Natural killer cell (primary cell): ENCODE measurements at places on chromosomes 5 and 9. TPM values are rescaled to one million over a fixed set of nuclear protein-coding genes. Genes with fewer than 3 reads are reported as not detected.

MOB3B gene
- 0.28 TPM for total RNA-seq

GRCh38 chr5:154683101-154683880 is 71.9 kb upstream of the LARP1 start:
- DNase-seq = no peak

FOXD4L5 gene
- total RNA-seq = not detected

DNA sequence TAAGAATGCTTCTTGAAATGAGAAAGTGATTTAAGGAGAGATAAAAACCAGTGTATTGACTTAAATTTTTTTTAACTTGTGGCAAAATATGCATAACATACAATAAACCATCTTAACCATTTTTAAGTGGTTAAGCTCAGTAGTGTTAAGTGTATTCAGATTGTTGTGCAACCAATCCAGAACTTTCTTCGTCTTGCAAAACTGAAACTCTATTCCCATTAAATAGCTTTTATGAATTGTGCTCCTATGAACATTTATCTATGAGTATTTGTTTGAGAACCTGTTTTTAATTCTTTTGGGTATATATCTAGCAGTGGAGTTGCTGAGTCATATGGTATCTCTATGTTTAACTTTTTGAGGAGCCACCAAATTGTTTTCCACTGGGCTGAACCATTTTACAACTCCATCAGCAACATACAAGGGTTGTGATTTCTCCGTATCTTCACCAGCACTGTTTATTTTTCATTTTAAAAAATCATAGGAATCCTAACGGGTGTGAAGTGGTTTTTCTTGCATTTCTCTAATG is 76.6 kb upstream of the ACTBL2 start:
- no peak for DNase-seq

DNA sequence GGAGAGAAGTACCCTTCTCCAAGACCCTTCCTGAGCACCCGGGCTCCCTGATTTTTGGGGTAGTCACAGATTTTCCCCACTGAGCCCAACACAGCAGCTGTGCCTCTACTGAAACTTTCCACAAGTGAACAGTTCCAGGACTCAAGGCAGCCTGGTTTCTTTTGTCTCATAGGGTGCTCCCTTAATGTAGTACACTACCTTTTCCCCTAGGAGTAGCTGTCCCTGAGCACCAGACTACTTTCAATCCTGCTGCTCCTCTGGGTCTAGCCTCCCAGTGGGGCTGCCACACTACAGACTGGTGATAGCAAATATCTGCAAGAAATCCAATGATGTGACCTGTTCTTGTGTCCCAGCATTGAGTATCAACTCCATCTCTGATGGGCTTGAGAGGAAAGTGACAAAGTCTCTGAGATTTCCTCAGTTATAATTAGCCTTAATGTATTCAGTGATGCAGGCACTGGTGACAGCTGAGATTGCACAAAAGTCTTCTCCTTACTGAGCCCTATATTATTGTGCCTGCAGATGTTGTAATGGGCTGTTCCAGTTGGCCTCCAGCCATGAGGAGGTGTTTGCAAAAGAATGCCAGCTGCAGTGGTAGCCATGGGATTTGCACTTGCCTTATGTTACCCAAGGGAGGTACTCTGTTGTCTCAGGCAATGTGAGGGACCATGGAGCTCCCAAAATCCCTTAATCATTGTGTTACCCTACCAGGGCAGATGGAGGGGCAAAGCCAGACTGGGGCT is 1802.5 kb downstream of the EFNA5 start:
- no peak for DNase-seq

DNA sequence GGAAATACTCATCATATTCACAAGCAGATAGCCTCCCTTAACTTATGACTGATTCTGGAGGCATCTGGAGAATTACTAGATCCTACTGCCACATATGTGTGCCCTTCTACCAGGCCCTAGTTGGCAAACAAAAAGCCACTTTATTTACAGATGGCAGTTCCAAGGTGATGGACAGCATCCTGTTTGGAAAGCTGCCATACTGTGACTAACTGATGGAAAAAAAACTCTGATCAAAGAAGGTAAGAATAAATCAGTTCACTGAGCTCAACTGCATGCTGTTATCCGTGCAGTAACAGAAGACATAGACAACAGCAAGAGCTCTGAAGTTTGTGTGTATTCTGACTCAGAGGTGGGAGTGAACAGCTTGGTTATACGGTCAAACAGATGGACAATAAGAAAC is 279.8 kb upstream of the POU5F2 start:
- DNase-seq = no peak

GRCh38 chr9:134980991-134981390 is 63.3 kb upstream of the FCN1 start:
- no peak for DNase-seq
